ENCODE measurements at places on chromosomes 2 and 18.

- no peak for DNase-seq
Measured at GRCh38 chr2:207683879-207684627, 27.4 kb upstream of the CCNYL1 start.

GRCh38 chr18:43846299-43846698, 569.0 kb upstream of the SYT4 start:
- DNase-seq, result no peak

DNA sequence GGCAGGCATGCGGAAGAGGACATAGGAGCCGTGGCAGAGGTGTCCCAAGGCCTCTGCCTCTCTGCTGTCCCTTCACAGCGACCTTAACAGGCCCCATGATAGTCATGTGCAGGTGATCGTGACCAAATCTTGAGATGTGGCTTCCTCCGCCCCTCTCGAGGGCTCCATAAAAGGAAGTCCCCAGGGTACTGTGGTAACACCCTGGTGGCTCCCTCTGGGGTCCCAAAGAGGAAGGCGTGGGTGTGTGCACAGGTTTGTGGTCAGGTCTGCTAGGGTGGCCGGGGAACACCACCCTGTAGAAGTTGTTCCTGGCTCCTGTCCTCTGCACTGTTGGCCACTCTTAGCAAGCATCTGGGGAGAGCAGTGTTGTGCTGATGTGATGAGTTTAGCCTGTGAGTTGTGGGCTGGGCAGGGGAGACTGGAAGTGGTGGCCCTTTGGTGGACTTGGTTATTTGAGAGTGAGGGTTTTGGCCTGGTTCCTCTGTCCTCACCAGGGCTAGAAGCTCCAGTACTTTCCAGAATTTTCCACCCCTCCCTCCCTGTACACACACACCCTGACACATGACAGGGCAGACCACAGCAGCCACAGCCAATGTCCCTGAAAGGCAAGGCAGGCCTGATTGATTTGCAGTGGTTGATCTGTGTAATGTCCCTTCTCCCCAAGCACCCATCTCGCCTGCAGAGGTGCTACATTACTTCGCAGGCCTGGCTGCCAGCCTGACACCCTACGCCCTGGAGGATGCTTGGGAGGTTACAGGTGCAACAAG, 68.9 kb upstream of the BOD1L2 start:
- no peak for DNase-seq

GRCh38 chr2:119134775-119135174, 23.8 kb downstream of the C1QL2 start:
- DNase-seq, result no peak

DNA sequence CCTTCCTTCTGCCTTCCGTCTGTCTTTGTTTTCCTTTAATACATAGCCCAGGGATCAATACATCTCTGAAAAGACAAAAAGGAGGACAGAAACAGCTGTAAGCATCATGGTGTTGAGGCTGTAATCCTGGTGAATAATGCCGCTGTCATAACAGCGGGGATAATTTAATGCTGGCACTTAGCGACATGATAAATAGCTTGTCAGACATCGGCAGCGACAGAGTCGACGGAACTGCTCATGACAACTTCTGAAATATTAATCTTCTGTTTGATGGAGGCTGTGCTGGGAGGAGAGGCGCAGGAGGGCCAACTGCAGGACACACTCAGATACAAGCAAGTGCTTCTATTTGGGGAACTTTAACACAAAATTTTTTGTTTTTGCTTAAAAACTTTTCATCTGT, 602.2 kb downstream of the GALR1 start:
- no peak for DNase-seq

GRCh38 chr2:225337183-225337582, 62.3 kb upstream of the NYAP2 start:
- no peak for DNase-seq

GRCh38 chr18:74139888-74140287, 7.7 kb downstream of the FBXO15 start:
- no peak for DNase-seq

DNA sequence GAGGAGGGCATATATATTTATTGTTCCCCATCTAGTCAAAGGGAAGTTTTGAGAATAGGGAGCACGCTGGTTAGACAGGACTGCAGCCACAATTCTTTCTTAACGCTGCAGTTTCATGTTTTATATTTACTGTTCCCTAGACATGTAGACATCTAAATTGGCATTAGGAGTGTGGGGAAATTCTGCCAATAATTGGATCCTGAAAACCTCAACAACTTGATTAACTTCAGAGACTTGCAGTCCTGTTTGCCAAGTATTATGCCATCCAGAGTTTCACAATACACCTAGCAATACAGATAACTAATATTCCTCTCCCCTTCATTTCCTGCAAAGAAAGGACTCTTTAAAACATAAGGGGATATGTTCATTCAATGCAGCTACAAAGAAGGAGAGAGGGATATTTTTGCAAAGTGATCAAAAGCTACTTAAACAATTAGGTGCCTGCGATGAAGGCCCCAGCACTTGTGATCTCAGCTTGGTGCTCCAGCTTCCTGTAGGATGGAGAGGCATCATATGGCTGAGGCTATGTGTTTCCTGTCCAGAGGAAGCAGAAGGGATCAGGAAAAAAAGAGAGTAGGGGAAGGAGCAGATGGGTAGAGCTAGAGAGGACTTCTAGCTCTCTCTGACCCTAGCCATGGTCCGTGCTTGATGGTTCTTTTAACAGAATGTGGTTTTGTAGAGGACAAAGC, 264.4 kb downstream of the MTX2 start:
- no peak for DNase-seq

DNA sequence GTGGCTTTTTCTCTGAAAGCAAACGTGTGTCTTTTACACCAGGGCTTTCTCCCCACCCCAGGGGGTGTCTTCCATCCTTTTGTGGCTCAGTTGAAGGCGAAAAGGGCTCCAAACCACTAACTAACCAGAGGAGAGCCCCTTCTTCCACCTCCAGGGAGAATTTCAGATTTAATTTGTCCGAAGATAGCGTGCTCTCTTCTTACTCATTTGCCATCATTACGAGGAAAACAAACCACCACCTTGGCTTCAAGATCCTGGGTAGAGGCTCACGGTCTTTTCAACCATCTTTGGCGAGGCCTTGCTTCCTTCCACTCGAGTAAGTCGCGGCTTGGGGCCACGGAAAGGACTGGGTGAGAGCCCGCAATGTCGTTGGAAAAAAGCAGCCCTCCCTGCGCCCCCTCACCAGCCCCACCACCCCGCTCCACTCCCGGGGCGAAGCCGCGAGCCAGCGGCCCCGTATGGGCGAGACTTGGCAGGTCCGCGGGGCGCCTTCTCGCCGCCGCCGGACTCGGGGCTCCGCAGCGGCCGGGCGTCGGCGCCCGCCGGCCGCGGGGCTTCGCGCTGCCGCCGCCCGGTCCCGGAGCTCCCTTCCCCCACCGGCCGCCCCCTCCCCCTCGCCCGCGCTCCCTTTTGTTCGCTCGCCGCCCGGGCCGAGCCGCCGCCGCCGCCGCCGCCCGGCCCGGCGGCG, 1.7 kb upstream of the ZNF532 start:
- no peak for DNase-seq

- DNase-seq, result no peak
Measured at GRCh38 chr18:46265196-46266156, 161.3 kb downstream of the HAUS1 start.

DNA sequence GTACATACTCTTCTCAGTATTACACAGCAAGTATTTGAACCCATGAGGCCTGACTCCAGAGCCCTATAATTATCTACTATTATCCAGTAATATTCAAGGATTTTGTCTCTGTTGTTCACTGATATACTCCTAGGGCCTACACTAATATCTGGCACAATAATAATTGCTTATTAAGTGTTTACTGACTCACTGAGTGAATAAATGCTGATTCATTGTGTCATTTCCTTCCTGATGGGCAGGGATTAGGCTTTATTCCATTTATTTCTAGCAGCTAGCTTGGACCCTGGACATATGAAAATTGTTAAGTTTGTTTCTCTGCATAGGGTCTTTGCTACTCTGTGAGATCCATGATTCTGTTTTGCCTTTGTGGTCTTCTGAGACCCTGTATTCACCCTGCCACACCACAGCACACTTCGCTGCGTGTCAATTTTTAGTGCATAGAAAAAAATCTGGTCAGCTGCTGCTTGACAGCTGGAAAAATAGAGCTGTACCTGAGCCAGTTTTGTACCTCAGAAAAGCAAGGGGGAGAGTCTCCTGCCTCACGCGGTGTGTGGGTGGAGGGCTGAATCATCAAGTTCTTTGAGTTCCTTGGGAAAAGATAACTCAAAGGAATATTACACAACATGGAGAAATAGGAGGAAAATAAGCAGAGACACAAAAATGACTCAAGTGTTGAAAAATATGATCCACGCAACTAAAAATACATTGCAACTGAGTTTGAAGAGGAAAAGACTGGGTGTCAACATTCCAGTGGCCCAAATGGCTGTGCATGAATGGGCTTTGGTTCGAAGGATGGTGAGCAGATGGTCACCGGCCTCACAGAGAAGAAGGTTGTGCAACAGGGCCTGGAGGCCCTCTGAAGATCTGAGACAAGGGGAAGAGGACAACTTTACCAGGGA, 18.9 kb upstream of the DPP4 start:
- DNase-seq, result no peak

DNA sequence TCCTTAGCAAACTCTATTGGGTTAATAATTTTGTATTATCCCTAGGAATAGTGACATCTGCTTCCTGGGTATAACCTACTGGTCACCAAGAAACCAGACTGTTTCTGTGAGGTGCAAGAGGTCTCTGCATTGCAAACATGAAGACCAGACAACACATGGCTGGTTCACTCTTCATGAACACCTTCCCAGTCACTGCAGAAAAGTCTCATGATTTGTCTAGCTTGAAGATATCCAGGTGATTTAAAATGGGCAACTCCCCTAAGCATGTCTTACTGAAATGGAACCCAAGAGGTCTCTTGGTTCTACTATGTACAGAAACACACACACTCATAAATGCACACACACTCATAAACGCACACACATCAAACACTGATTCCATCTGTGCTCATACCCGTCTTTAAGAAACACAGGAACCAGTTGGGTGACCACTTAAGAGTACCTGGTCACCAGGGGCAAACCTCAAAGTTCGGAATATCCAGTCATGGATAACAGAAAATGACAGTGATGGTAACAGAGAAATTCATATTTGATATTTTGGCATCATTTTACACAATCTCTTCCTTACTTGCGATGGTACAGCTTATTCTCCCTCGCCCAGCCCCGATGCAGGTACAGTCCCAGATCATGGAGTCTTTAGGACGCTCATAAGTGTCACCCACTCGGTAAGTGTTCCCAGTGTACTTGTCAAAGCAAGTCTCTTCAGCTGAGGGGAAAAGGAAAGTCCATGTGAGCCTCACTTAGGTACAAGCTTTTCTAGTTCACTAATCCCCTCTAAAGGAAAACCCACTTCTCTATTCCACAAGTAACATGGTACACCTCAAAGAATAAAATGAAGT, 2.9 kb downstream of the FN1 start:
- DNase-seq, result no peak

- no peak for DNase-seq
Measured at GRCh38 chr2:177585234-177585863, 192.8 kb downstream of the AGPS start.

DNA sequence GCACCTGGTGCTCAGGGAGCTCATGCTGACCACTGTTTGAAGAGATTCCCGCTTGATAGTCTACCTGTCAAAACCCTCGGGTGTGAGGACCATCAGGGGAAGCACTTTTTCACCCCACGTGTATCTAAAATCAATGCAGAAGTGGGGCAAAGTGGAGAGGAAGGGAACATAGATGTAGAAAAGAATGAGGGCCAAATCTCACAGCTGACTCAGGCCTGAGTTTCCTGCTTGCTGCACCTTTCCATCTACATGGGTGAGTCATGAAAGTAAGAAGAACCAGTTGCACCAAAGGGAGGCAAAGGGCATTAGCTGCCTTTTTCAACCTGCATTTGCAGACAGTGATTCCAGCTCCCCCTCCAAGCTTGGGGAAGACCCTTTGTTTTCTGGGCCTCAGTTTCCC, 100.2 kb upstream of the MYCN start:
- no peak for DNase-seq

DNA sequence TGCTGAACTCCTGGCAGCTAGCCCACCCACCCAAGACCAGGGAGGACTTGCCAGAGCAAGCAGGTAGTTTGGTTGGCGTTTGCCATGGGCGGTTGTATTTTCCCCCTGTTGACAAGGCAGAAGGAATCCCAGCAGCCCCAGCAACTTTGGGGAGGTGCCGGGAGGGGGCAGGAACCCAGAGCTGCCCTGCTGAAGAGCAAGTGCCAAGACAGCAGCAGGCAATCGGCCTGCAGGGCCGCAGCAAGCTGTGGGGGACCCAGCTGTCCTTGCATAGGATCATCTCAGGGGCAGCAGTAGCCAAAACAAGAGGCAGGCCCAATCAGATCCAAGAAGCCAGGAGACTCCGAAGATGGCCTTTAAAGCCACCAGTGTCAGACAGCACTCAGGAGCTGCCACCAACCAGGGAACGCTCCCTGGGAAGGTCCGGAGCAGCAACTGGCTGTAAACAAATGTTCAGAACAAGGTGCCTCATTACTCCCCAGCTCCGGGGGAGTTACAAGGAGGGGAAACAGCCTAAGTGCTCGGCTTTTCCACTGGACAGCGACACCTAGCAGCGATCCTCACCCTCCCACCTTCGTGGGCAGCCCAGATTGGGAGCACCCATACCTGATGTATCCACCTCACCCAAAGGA, 2.1 kb downstream of the ST8SIA5 start:
- DNase-seq, result no peak

- no peak for DNase-seq
Measured at GRCh38 chr2:235180642-235181041, 228.8 kb downstream of the SH3BP4 start.
